ENCODE measurements at places on chromosomes 4 and X.

GRCh38 chr4:162700815-162701361, 465.8 kb downstream of the NAF1 start:
- DNase-seq, result no peak

DNA sequence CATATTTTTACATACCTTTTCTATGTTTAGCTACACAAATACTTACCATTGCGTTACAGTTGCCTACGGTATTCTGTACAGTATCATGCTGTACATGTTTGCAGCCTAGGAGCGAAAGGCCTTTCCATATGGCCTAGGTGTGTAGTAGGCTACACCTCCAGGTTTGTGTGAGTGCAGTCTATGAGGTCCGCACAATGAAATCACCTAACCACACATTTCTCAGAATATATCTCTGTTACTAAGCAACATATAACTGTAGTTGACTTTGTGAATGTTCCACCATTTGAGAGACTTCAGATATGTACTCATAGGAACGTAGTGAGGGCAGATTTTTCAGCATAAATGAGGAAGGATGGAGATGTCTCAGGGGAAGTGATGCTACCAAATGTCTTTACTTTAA, 62.6 kb downstream of the WWC2 start:
- no peak for DNase-seq

GRCh38 chrX:123801901-123802300, 58.0 kb upstream of the XIAP start:
- DNase-seq, result no peak

- DNase-seq, result no peak
Measured at GRCh38 chrX:109966246-109966645, 36.7 kb upstream of the TMEM164 start.

DNA sequence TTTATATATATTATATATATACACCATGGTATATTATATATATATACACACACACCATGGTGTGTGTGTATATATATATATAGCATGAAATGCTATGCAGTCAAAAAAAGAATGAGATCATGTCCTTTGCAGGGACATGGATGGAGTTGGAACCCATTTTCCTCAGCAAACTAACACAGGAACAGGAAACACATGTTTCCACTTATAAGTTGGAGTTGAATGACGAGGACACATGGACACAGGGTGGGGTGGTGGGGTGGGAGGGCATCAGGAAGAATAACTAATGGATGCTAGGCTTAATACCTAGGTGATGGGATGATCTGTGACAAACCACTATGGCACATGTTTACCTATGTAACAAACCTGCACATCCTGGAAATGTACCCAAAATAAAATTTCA, 293.6 kb upstream of the NDST3 start:
- peak; percentile 3 for DNase-seq

Measured in tongue (tissue), 3 donors.